Pons (tissue), 1 donor: ENCODE measurements at places on chromosomes 2 and 18.

DNA sequence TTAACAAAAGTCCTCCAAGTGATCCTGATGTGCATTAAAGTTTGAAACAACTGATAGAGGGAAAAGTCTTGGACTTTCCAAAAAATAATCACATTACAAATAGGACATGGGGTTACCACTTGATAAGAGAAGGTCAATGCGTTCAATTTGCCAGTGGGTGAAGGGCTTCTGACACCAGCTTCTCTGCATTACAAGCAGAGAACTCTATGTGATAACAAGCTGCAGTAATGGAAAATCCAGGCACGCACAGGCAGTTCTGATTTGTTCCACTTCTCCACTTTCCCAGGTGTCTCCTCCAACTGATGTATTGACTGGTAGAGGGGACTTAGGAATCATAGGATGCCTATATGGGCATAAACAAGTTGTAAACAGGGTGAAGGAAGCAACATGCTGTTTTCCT lies 234.0 kb upstream of the MGAT5 start:
- no peak for DNase-seq

- DNase-seq, result no peak
Measured at GRCh38 chr2:54588244-54588899, 132.2 kb downstream of the SPTBN1 start.

DNA sequence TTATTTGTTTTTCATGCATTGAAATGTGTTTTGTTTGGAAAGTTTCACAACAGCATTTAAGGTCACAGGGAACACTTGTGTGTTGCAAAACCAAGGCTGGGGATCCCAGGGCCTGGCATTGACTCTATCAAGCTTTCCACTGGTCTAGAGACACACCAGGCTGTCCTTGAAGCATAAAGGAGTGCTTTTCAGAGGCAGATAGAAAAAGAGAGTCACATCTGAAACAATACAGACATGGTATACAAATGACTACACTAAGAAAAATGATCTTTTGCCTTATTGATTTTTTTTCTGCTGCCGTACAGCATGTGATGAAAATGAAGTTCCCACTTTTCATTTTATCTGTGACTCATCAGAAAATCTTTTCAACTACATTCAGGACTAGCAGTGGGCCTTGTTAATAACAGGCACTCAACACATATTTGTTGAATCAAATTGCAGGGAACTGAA lies 61.9 kb upstream of the ZCCHC2 start:
- no peak for DNase-seq

DNA sequence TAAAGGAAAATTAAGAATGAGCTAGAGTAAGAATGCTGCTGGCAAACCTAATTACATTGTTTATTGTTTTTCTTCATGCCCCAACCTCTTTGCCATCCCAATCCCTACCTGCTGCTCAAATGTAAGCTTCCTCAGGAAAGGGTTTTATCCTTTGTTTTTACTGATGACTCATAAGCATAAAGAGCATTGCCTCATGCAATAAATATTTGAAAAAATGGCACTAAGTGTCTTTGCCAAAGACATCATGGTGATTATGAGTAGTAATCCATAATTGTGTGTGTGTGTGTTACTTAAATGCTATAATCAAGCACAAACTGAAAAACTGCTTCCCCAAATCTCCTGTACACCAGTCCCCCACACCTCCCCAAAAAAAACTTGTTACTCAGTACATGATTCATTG lies 53.4 kb downstream of the DNER start:
- DNase-seq, result no peak

- no peak for DNase-seq
Measured at GRCh38 chr2:239917125-239917956, 107.8 kb downstream of the NDUFA10 start.

- no peak for DNase-seq
Measured at GRCh38 chr2:32623311-32623706, 4.5 kb upstream of the TTC27 start.

GRCh38 chr2:7825591-7826312 lies 856.1 kb upstream of the ID2 start:
- no peak for DNase-seq

DNA sequence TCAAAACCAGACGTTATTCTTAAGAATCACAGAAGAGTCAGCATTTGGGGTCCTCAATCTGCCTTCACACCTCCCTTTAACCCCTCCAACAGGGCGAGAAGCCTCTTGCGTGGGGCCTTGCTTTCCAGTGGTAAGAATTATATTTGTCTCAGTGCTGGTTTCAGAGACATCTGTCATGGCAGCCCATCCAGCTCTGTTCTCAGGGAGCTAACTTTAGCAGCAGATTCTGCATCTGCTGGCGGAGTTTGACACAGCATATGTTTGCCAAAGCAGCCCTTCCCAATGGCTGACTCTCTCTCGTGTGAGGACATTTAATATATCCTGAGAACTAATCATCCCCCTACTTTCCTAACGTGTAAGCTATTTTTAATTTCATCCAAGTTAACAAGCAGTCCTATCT lies 91.5 kb upstream of the BCL11A start:
- no peak for DNase-seq
